ENCODE measurements at places on chromosomes 6 and 20. TPM values are rescaled to one million over a fixed set of nuclear protein-coding genes. Genes with fewer than 3 reads are reported as not detected.

DNA sequence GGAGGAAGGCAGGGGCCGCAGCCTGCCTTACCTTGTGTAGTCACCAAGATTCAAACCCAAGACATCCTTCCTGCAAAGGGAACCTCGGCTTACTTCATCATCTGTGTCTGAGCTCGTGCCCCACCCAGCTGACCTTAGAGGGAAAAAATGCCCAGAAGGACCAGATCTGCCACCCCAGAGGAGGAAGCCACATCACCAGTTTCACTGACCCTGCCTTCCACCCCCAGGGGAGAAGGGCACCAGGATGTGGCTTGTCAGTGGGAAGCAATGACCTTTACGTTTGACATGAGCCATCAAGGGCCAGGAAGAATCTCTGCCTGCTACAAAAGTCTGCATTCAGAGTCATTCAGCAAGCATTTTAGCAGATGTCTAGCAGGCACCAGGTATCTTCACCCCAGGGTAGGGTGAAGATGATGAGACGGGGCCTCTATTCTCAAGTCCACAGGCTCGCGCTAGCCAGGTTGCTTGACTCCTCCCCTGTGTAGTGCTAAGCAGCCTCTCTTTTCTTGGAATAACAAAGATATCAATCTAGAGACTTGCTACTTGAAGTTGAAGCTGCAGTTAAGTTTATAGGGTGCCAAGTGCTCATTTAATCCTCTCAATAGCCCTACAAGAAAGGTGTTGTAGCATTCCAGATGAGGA, 28.1 kb downstream of the HM13 start:
- no peak for DNase-seq

DNA sequence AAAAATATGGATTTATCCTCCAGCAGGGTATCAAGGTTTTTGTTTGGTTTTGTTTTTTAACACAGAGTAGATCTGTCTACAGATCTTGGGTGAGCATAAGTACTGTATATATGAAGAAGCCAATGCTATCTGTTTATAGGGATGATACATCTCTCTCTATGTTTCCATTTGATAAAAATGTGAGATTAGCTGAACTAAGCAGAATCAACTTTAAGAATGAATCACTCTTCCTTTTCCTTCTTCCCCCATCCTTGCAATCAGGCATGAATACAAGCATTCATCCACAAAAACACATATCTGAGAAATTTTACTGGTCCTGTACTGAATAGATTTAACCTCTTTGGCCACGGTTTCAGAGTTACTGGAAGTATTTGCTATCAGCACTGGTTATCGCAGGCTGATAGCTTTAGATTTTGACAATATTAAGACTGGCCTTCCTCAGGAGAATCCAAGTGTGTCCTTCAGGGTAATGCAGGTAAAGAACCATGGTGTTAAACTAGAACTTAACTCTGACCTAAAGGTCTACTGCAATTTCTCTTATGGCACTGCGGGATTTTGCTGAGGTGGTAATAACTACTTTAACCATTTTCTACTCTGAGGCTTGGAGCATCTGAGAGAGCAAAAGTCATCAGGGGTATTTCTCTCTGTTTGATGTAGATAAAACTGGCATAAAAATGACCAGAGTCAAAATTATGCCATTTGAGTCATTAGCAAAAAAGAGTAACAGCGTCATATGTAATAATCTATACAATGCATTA, 1.5 kb downstream of the SNAP25 start:
- no peak for DNase-seq

DNA sequence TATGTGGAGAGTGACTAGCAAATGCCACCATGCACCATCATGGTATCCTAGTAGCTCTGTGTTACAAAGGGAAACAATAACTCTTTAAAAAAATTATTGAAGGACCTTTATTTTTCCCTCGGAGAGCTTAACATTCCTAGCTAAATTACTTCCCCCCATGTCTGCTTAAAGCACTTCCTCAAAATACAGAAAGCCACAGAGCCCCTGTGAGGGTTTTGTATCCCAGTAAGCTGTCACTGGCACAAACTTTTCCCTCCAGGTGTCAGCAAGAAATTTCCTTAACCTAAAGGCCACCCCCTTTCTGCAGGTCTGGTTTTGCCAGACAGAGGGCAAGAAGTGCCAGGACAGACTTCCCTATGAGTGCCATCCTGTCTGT, 340.0 kb upstream of the PRDM1 start:
- no peak for DNase-seq

- no peak for DNase-seq
These were observed 39.0 kb downstream of the TTLL9 start for GRCh38 chr20:31909253-31910070.

The GPLD1 gene
- total RNA-seq, result 0.39 TPM

The FABP7 gene
- total RNA-seq, result not detected

The LPIN3 gene
- 1.1 TPM for total RNA-seq

All from activated T-helper 1 cell treated with anti-CD3 and anti-CD28 coated beads, Interleukin-12 subunit alpha, Interleukin-12 subunit beta, Interleukin-2, Interleukin-4 antibody, amounts not matched to agents 30 ng/mL and 10 ng/mL and 1 ng/mL, durations not matched to agents 14 hours and 24 hours and 36 hours (primary cell).